ENCODE measurements at places on chromosomes 6 and 20. TPM values are rescaled to one million over a fixed set of nuclear protein-coding genes. Genes with fewer than 3 reads are reported as not detected.

DNA sequence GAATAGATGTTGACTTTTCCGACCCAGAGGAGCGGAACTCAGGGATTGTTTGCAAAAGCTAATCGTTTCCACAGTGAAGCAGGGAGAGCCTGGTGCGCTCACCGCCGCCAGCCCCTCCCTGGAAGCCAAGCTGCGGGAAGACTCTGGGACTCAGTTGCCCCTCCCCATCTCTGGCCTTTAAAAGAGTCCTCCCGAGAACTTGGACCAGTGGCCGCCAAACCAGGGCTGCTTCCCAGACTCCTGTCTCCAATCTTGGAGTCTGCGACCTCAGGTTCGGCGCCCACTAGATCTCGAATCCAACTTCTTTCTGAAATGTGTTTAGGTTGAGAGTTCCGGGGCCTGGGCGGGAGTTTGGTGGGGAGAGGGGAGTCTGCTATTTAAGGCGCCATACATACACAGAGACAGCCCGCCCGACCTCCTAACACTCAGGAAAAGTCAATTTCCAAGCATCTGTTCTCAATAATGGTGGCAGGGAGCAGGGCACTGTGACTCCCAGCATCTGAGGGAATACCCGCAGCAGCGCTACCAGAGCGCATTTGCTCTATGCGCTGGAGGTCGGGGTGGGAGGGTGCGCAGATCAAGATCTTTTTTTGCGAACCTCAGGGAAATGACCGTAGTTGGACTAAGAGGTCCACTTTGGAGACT, 800 bp upstream of the GRIK2 start:
- no peak for DNase-seq

GRCh38 chr6:162385980-162386379, 341.6 kb downstream of the PRKN start:
- DNase-seq = peak; percentile 61

Gene KHDC1
- total RNA-seq = 1.2 TPM

Gene REM1
- total RNA-seq = 2.2 TPM

DNA sequence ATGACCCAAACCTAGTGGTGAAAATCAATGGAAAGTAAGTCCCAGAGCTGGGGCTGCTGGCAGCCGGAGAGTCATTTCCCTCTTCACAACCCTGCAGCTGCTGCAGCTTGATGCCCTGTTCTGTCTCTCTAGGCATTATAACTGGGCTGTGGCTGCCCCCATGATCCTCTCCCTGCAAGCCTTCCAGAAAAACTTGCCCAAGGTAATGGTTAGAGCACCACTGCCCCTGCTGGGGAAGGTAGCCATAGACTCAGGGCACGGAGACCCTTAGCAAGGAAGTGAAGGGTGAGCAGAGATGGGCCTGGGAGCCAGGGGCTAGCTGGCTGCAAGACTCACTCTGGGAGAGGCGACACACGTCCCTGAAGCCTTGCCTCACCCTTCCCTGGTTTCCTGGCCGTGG, 12.0 kb downstream of the LPIN3 start:
- DNase-seq = no peak

- DNase-seq = peak; percentile 11
Observed at GRCh38 chr20:2902291-2902690, 29.0 kb downstream of the PTPRA start.

- no peak for DNase-seq
Observed at GRCh38 chr6:135183002-135183531, 2.0 kb downstream of the MYB start.

GRCh38 chr6:41651962-41652657, 13.8 kb downstream of the MDFI start:
- DNase-seq = no peak

Gene MRPL14
- 32.3 TPM for total RNA-seq

Gene CALHM4
- 0.79 TPM for total RNA-seq

- DNase-seq = no peak
Observed at GRCh38 chr6:24991810-24992467, 56.2 kb upstream of the RIPOR2 start.

Gene ARMH2
- not detected for total RNA-seq

Gene ZNF165
- total RNA-seq = 1.3 TPM

- peak; percentile 67 for DNase-seq
Observed at GRCh38 chr6:3888153-3888957, 39.2 kb downstream of the FAM50B start.

Gene FAM83D
- 6.8 TPM for total RNA-seq

Gene SAMD3
- total RNA-seq = 2.6 TPM

DNA sequence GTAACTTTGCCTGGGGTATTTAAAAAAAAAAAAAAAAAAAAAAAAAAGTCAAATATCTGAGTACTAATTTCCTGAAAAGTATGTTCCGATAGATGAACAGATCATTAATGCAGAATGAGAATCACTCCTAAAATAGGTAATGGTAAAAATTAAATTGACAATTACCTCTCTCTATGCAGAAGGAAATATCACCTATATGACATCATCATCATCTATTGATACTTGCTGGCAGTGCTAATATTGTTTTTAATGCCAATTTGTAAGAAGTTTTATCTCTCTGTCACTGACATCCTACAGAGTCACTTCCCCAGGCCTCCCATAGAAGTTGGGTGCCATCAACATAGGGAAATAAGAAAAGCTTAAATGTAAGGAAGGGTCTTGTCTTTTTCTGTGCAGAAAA, 29.9 kb downstream of the ADNP start:
- DNase-seq = no peak

DNA sequence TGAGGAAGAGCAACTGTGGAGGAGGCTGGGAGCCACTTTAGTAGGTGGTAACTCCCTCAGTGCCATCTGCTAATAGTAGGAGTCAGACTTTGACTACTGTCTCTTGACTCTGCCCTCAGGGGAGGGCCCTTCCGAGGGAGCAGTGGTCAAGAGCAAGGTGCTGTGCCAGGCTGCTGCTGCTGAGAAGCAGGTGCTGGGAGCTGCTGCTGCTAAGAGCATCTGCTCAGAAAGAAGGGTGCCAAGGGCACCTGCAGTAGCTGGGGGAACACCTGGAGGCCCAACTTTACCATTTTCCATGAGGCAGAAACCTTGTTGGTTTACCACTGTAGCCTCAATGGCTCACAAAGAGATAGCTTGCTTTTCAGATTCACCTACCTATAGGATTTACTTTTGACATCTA, 18.5 kb downstream of the GGTLC1 start:
- DNase-seq = no peak

DNA sequence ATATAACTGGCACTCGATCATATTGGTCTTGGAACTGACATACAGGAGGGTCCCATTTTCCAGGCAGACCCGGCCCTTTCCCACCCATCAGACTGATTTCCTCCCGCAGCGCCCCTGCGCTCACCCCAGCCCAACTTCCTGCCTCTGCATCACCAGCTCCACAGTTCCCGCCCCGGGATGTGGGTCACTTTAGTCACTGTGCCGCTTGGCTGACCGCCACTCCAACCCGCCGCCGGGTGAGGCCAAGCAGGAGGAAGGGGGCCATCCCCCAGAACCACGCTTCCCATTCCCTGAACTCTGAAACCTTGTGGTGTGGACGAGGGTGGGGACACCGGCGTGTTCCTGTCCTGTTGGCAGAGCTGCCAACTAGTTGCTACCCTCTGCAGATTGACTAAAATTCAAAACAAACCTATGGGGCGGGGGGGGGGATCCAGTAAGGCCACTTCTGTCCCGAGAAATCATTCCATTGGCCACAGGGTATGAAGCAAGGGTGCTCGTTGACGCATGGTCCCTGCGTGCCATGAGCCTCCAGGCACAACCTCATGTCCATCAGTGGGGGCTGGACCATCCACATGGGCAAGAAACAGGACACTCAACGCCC, 12.3 kb downstream of the TGM2 start:
- peak; percentile 57 for DNase-seq

GRCh38 chr6:131692589-131692988, 8.6 kb downstream of the OR2A4 start:
- no peak for DNase-seq

Gene PREX1
- total RNA-seq = 15.8 TPM

DNA sequence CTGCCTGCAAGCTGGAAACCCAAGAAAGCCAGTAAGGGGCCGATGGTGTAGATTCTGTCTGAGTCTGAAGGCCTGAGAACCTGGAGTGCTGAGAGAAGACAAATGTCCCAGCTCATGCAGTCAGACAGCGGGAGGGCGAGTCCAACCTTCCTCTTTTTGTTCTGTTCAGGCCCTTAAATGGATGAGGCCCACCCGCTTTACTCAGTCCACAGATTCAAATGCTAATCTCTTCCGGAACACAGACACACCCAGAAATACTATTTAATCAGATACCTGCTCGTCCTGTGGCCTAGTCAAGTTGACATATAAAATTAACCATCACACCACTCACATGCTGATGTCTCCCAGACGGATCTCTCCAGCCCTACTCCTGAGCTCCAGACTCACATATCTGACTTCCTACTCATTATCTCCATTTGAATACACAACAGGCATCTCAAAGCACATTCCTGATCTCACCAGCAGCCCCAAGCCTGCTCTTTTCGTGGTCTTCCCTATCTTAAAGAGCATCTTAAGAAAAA, 26.7 kb upstream of the SRC start:
- DNase-seq = no peak

DNA sequence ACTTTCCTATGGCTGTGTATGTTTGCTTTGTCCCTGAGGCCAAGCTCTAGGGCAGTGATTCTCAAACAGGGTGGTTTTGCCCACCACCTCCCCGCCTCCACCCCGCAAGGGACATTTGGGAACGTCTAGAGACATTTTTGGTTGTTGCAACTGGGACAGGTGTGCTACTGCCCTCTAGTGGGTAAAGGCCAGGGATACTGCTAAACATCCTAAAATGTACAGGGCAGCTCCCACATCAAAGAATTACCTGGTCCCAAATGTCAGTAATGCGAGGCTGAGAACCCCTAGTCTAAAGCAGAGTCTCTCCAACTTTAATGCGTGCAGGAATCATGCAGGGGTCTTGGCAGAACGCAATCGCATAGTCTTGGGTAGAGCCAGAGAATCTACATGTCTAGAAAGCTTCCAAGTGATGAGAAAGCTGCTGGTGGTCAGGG, 5.1 kb downstream of the KCNS1 start:
- DNase-seq = no peak

DNA sequence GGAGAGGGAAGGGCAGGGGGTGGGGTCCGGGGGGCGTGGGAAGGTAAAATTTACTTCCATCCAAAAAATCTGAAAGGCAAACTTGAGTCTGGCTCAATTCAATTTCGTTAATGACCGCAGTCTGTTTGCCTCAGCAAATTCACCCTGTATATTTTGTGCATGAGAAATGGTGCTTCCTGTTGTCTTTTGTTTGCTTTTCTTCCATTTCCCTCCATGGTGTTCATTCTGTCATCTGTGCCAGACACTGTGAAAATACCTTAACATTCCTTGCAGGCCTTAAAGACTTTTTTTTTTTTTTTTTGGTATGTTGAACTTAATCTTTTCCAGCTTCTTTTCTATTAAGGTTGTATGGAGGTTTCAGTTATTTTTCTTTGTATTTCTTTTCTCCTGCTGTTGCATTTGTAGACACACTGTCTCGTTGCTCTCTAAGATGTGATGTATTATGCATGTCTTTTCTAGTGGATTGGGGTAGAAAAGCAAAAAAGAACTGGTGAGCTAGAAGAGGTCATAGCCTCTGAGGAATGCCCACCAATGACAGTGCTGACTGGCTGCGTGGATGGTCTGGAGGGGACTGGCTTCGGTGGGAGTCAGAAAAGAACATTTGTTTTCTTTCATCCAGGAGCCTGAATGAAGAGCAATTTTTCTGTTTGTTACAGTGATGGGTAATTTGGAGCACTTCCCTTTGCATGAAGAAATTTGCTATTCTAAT, 585.0 kb upstream of the MAP3K7 start:
- no peak for DNase-seq

DNA sequence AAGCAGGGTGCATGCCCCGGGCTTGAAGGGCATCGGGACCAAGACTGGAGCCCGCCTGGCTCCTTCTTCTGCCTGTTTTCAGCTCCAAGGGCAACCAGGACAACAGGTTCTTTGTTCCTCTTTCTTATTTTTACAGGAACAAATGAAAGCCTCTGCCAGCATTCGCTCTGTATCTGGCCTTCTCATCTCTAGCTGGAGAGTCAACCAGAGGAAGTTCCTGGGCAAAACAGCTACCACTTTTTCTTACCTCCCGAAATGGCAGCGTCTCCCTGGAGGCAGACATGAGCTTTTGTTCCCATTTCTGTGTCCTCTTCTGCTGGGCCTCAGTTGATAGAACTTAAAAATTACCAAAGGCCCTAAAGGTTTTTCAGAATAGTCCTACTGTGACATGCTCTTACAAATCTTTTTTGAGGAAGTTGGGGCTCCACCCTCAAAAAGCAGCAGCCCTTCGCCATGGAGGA, 74.1 kb upstream of the NAA20 start:
- DNase-seq = no peak

- no peak for DNase-seq
Observed at GRCh38 chr6:14726816-14727493, 518.9 kb upstream of the JARID2 start.

Gene SLC4A11
- 0.59 TPM for total RNA-seq

DNA sequence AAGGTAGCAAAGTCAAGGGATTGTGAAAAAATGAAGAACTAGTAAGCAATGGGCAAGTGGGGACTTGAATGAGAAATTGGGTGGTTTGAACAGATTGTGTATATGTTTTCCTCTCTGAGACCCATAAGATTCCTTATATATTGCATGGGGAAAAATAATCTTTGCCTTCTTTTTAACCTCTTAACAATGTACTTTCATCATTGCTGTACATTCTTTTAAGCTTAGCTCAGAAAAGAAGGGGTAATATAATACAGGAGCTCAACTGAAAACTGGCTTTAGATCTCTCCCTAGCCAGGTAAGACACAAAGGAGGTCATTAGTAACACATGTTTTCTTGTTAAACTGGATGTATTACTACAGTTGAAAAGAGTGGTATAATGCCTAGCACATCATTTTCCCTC, 287.2 kb downstream of the RNF144B start:
- no peak for DNase-seq

Gene MAS1
- under 0.01 TPM for total RNA-seq

DNA sequence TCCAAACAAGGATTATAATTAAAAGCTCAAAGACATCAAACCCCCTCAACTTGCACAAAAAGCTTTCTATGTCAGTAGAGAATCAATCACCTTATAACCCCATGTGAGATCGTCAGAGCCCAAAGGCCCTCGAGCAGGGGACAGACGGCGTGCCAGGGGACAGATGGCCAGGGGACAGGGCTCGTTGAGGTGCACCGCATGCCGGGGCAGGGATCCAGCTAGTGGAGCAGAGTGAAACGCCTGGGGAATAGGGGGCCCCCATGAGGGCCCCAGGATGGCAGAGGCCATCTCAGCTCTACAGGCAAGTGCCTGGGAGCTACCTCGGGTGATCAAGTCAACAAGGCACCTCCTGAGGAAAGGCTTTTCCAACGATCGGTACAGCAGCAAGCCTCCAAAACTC, 28.6 kb downstream of the DIDO1 start:
- DNase-seq = no peak

DNA sequence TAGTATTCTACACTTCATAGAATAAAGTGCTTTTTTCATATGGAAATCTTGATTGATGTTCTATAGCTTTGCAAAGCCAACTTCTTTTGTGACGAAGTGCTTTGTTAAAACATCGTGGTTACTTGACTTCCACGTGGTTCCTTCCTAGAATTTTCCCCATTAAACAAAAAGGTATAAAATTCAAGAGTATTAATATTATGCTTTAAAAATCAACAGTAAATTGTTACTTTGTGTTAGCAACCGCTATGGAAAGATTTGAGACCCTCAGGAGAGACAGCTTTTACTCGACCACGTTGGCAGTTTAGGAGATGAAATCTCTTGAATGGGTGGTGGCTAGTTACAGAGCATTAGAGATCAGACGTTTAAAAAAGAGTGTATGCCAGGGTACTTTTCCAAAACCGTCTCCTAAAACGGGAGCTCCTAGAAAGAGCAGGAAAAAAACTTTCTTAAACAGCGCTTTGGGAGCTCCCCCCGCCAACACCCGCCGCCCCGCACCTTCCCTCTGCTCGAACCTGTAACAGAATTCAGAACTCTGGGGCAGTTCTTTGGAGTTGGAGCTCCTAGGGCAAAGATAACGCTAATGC, 920 bp downstream of the GJA1 start:
- DNase-seq = peak; percentile 21

GRCh38 chr20:3674995-3675900, 6.6 kb downstream of the ADAM33 start:
- no peak for DNase-seq

Data from skin of body (tissue), 3 donors.